ENCODE measurements at places on chromosomes 12 and 14.

- no peak for DNase-seq
Observed at GRCh38 chr12:54142114-54142475, 46.7 kb downstream of the SMUG1 start.

GRCh38 chr12:25864306-25865276, 93.9 kb upstream of the RASSF8 start:
- DNase-seq = no peak

DNA sequence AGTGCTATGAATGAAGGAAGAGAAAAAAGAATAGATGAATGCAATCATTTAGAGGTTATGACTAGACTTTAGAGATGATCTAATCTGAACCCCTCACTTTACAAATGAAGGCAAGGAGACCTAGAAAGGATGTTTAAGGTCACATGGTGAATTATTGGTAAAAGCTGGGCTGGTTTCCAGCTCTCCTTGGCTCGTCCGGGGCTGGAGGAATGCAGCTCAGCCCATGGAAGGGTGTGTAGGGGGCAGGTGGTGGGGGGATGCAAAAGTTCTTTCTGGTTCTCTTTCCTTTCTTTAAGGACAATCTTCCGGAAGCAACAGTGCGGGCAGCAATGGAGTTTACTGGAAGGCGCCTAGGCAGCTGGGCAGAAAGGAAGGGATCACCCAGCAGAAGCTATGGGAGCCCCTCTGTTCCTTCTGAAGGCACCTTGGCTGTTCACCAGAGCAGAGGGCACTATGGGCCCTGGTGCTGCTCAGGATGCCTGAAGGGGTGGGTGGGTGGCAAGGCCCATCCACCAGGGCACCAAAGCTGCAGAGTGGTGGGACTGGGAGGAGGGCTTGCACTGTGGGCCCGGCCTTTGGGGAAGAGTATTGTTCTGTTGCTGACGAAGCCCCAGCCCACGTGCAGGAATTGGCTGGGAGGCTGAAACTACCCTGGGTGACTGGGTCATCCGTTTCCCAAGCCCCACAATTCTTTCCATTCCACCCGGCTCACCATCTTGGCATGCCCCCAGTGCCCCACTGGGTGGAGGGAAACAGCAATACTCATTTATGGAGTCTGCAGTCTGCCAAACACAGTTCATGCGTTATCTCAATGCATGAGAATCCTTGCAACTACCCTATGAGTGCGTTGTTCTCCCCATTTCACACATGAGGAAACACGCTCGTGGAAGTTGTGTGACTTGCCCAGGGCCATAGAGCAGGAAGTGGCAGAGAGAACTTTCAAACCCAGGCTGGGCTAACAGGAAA, 78.2 kb downstream of the IRF2BPL start:
- DNase-seq = no peak

DNA sequence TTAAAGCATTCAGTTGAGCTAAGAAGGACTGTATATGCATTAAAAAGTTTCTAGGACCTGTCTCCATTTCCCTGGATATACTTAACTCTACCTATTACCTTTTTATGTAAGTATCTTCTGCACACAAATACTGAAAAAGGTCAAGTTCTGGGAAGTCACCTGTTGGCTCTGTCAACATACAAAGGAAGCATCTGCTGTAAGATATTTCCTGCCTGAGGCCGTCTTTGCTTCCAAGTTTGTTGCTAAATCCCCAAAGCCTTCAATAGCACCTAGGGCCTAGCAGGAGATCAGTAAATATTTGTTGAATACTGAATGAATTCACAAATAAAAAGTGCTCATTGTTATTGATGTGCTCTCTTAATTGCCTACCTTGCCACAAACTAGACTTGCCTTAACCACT, 188.4 kb downstream of the DUSP6 start:
- DNase-seq = no peak

All from stimulated activated naive CD8-positive, alpha-beta T cell treated with anti-CD3 and anti-CD28 coated beads, Interleukin-15, amount 100 ng/mL, for 72 hours (primary cell).